ENCODE measurements at places on chromosomes 2 and 18. TPM values are rescaled to one million over a fixed set of nuclear protein-coding genes. Genes with fewer than 3 reads are reported as not detected.

- H3K36me3 ChIP-seq = no peaks in the 10 kb centered on the region
- DNase-seq = no peak
- no peaks in the 10 kb centered on the region for H3K27me3 ChIP-seq
- no peak overlapping the region for H3K27ac ChIP-seq
- no peak overlapping the region for H3K4me3 ChIP-seq
These were observed 224.6 kb downstream of the EPHA4 start for GRCh38 chr2:221347471-221347870.

GRCh38 chr2:6785493-6785892 lies 80.2 kb downstream of the CMPK2 start:
- no peaks in the 10 kb centered on the region for H3K36me3 ChIP-seq
- no peak overlapping the region for H3K27ac ChIP-seq
- no peak for DNase-seq

GRCh38 chr18:59923539-59924196 lies 23.9 kb downstream of the PMAIP1 start:
- no peaks in the 10 kb centered on the region for H3K36me3 ChIP-seq
- H3K27ac ChIP-seq = no peak overlapping the region
- no peak for DNase-seq
- peaks cover 7% of the 10 kb centered on the region for H3K27me3 ChIP-seq
- no peaks in the 10 kb centered on the region for H3K4me1 ChIP-seq
- H3K4me3 ChIP-seq = no peak overlapping the region

DNA sequence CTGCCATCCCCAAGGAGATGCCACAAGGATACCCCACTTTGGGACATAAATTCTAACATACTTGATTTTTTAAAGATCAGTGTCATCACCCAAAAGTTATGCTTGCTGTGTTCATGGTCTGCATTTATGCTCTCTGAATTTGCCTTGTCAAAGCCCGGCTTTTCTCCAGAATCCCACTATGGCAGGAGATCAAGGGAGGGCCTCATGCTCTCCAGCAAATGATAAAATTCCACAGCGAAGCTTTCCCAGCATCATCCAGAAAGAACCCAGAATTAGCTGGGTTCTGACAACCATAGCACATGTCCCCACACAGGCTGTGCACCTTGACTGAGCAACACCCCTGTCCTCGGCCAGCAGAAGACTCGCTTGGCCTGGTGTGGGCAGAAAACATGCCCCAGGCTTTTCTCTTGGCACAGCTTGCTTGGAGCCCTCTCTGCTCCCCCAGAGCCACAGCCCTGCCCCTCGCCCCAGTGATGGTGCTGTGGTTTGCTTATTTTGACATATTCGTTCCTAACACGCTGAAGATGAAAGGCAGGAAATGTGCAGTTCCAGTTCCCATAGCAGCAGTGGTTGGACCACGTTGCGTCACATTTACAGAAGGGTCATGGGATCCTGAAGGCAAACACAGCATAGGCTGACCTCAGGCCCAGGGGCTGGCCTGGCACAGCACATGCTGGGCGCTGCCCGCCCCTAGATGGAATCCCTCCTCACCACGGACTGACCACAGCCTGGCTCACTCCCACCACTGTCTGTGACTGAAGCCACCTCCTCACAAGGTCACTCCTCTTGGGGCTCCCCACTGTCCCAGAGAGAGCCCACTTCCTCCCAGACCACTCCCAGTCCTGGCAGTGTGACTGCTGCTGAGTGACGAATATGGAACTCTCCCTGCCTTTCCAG lies 14.1 kb upstream of the CHRNA1 start:
- DNase-seq = peak; percentile 100
- peaks cover 40% of the 10 kb centered on the region for H3K4me1 ChIP-seq
- peak overlapping the region; percentile 98 for H3K27ac ChIP-seq
- H3K4me3 ChIP-seq = no peak overlapping the region

Gene SCYGR4
- not detected for total RNA-seq

Gene AGXT
- total RNA-seq = not detected

DNA sequence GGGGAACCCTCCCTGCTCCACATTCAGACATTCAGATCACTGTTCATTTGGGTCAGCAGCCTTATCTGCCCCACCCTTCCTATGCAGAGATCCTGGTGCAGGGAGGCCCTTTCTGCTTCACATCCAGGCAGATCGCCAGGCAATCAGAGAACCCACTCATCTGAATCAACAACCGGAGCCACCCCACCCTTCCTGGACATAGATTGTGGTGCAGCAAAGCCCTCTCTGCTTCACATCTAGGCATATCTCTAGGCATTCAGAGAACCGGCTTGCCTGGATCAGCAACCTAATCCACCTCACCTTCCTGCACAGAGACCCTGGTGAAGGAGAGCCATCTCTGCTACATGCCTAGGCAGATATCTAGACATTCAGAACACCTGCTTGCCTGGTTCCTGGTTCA lies 184.5 kb upstream of the CNTNAP5 start:
- no peak overlapping the region for H3K27ac ChIP-seq
- H3K4me1 ChIP-seq = no peaks in the 10 kb centered on the region
- H3K27me3 ChIP-seq = no peaks in the 10 kb centered on the region
- no peaks in the 10 kb centered on the region for H3K36me3 ChIP-seq
- no peak overlapping the region for H3K4me3 ChIP-seq

Gene CAPN13
- total RNA-seq = not detected

DNA sequence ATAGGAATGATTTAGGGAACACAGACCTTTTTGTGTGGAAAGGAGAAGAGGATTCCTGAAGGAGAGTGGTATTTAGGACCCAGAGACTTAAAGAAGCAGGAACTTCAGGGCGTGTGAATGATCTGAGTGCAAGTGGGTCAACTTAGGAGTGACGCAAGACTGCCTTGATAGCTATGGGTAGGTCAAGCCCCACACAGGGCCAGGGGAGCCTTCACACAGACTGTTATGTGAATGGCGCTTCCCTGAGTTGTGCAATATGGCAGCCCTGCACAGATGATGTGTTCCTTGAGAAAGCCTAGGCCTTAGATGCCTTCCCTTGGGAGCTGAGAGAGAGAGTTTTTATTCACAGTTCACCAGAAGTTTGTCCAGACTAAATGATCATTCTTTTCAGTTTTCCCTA lies 47.1 kb upstream of the IGFBP5 start:
- peaks cover 18% of the 10 kb centered on the region for H3K4me1 ChIP-seq
- H3K4me3 ChIP-seq = no peak overlapping the region
- no peak for DNase-seq
- H3K27ac ChIP-seq = no peak overlapping the region

DNA sequence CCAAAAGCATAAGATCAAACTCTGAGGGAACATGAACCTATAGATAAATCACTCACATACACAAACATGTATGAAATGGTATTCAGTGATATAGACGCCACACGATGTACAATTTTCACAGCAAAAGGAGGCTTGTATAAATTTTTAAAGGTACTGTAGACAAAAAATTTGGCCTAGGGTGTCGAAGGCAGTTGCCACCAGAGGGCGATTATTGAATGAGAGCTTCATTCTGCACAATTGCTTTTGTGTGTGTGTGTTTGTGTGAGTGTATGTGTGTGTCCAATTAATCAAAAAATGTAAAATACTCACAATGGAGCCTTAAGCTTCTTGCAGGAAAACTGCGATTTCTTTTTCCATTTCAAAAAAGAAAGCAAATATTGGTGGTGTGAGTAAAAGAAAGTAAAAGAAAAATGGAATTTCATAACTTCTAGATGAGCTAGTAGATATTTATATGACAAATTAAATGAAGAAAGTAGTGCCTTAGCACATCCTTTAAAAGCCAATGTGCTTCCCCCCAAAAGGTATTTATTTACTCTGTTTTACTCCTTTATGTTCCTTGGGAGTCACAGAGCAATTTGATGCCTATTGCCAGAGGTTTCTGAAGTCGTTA lies 800.1 kb downstream of the SATB2 start:
- H3K4me1 ChIP-seq = no peaks in the 10 kb centered on the region
- no peaks in the 10 kb centered on the region for H3K36me3 ChIP-seq
- no peaks in the 10 kb centered on the region for H3K27me3 ChIP-seq

Gene C2orf92
- 0.77 TPM for total RNA-seq

DNA sequence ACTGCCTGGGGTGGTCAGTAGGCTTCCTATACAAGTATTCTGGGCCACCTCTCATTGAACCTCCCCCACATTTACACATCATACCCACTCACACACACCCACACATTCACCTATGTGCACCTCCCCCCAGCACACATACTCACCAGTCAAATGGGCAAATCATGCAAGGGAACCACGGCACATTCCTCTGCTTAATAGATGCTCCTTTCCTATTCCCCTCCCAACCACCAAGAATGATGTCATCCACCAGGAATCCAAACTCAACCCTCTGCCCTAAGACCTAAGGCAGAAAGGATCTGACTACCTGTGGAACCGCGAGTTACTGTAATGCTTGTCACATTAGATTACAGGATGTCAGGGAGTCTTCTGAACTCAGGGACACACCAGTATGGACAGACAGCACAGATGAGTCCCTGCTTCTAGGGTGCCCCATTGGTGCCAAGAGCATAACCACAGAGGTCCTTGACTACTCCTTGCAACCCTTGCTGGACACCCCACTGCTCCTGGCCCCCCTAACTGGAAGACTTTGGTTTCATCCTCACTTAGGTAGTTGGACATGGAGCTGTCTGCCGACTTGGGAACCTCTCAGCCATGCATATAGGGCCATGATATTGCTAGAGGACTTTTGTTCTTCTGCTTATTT lies 21.5 kb upstream of the CAB39 start:
- DNase-seq = no peak
- H3K4me1 ChIP-seq = peaks cover 8% of the 10 kb centered on the region
- H3K27ac ChIP-seq = no peak overlapping the region
- H3K4me3 ChIP-seq = no peak overlapping the region
- no peaks in the 10 kb centered on the region for H3K36me3 ChIP-seq

GRCh38 chr18:21834299-21834660 lies 93.7 kb downstream of the MIB1 start:
- no peak overlapping the region for H3K4me3 ChIP-seq
- no peak overlapping the region for H3K27ac ChIP-seq
- DNase-seq = no peak
- H3K27me3 ChIP-seq = no peaks in the 10 kb centered on the region

DNA sequence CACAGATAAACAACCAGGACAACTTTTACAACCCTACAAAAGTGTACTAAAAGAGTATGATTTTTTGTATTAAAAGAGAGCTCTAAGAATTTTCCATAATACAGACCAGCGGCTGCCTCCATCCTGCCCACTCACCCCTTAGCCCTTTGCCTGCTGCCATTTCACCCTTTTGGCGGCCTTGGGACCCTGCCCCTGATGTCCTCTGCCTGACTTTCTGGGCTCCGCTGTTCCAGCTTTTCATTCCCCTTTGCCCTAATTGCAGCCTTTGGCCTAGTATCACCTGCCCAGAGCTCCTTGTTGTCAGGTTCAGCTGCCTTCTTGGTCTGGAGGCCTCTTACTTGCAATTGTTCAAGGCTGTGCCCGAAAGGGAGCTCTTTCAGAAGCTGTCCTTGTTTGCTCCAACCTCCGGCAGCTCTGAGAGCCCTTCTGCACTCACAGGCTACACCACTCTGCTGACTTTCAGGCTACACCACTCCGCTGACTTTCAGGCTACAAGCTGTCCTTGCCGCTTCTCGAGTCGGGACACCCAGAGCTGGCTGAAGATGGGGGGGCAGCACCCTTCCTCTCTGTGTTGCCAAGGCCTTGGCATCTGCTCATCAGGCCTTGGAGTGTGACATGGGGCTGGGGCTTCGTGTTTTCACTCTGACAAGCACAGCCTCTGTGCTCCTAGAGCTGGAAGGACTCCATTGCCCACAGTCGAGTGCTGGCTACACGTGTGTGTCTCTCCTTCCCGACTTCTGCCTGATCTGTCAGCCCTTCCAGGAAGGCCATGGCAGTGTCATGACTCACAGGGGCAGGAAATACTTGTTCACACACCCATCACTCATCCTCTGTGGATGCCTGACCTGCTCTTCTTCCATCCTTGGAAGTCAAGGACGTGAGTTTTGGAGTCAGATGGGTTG lies 43.1 kb upstream of the HDAC4 start:
- DNase-seq = peak; percentile 73
- no peaks in the 10 kb centered on the region for H3K27me3 ChIP-seq
- no peaks in the 10 kb centered on the region for H3K36me3 ChIP-seq
- H3K4me3 ChIP-seq = no peak overlapping the region

GRCh38 chr18:56188529-56189275 lies 449.7 kb downstream of the TXNL1 start:
- no peaks in the 10 kb centered on the region for H3K4me1 ChIP-seq

GRCh38 chr18:65608471-65608870 lies 142.3 kb upstream of the CDH7 start:
- no peaks in the 10 kb centered on the region for H3K27me3 ChIP-seq
- DNase-seq = no peak
- no peak overlapping the region for H3K27ac ChIP-seq
- H3K4me3 ChIP-seq = no peak overlapping the region
- H3K36me3 ChIP-seq = no peaks in the 10 kb centered on the region
- no peaks in the 10 kb centered on the region for H3K4me1 ChIP-seq

GRCh38 chr2:130827502-130828251 lies 9.0 kb upstream of the ARHGEF4 start:
- peak; percentile 21 for DNase-seq
- no peaks in the 10 kb centered on the region for H3K27me3 ChIP-seq
- H3K36me3 ChIP-seq = no peaks in the 10 kb centered on the region
- H3K4me1 ChIP-seq = no peaks in the 10 kb centered on the region

Gene MREG
- total RNA-seq = 3.5 TPM

Gene NYAP2
- not detected for total RNA-seq

- no peak overlapping the region for H3K4me3 ChIP-seq
- peak; percentile 68 for DNase-seq
- H3K27ac ChIP-seq = no peak overlapping the region
- H3K27me3 ChIP-seq = no peaks in the 10 kb centered on the region
- H3K36me3 ChIP-seq = no peaks in the 10 kb centered on the region
These were observed 47.8 kb downstream of the ZNF804A start for GRCh38 chr2:184646177-184646576.

DNA sequence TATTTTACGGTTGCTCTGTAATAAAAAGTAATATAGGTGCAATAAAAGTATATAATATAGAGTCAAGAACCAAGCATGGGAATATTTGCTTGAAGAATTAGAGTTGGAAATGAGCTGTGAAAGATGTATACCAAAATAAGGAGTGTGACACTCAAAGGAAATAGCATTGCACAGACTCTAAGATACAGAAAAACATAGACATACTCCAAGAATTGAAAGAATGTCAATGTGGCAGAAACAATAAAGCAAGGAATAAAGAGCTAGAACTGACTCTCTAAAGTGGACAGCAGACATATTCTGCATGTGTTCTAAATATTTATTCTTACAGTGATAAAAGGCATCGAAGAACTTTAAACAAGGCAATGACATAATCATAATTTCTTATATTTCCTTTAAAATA lies 561.1 kb upstream of the SETBP1 start:
- no peaks in the 10 kb centered on the region for H3K36me3 ChIP-seq
- no peaks in the 10 kb centered on the region for H3K4me1 ChIP-seq
- H3K27ac ChIP-seq = no peak overlapping the region
- no peaks in the 10 kb centered on the region for H3K27me3 ChIP-seq
- no peak overlapping the region for H3K4me3 ChIP-seq
- DNase-seq = peak; percentile 27

Gene GTF3C2
- 19.2 TPM for total RNA-seq

Gene TBR1
- total RNA-seq = not detected

Gene DPP10
- total RNA-seq = not detected

Gene VAMP5
- 69.5 TPM for total RNA-seq

Gene ANKRD29
- 6.9 TPM for total RNA-seq

GRCh38 chr2:102063941-102064678 lies 72.3 kb downstream of the IL1R2 start:
- H3K27me3 ChIP-seq = no peaks in the 10 kb centered on the region
- peak; percentile 99 for DNase-seq
- H3K36me3 ChIP-seq = no peaks in the 10 kb centered on the region

Gene KCNIP3
- 1.7 TPM for total RNA-seq

GRCh38 chr2:8298783-8299182 lies 383.1 kb upstream of the ID2 start:
- peak; percentile 36 for DNase-seq
- H3K4me3 ChIP-seq = no peak overlapping the region

Measured in fibroblast of lung (primary cell).